Left renal pelvis (tissue), 4 donors: ENCODE measurements at places on chromosomes 6 and 20. TPM values are rescaled to one million over a fixed set of nuclear protein-coding genes. Genes with fewer than 3 reads are reported as not detected.

The BPIFB2 gene
- polyA plus RNA-seq: not detected

DNA sequence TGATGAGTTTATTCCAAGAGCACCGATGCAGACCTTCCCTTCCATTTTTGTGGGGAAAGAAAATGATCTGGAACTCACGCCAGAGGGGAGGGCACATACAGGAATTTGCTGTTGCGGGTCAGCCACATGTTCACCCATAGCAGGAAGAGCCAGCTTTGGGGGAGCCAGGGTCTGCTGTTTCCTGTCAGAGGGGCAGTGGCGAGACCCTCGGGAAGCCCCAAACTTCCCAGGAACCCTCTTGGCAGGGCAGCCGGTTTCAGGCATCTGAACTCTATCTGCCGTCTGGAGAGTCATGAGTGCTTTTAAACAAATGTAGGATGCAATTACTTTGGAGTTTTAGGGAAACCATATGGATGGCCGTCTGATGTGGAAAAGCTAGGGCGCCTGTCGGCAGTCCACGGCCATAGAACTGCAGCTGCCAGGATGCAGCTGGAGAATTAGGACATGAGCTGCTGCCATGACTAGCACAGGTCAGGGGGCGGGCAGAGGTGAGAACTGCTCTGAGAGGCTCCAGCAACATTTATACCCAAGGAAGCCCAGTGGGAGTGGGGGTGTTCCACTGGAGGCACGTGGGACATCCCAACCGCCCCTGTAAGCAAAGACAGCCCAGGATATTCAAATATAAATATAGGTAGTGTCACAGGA lies 14.8 kb upstream of the SERPINB9 start:
- no peak for DNase-seq

GRCh38 chr6:30260036-30260504 lies 46.9 kb upstream of the TRIM26 start:
- no peak for DNase-seq

The DNAAF9 gene
- polyA plus RNA-seq: 17.7 TPM

DNA sequence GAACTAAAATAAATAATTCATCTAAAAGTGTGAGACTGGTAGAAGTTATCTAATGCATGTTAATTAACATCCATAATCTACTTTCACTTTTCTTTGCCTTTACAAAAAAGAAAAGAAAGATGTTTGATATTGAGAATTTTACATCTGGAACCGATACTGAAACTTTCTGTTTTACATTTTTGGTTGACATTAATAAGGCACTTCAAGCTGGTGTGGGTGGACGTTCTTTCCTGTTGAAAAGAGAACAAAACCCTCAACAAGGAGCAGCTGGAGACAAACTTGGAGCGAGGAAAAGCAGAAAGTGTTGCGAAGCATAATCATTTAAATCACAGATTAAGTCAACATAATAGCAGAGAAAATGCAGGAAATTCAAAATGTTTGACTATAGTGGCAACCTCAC lies 575.2 kb upstream of the ADGRB3 start:
- no peak for DNase-seq

The SLC35B2 gene
- 56.4 TPM for polyA plus RNA-seq

DNA sequence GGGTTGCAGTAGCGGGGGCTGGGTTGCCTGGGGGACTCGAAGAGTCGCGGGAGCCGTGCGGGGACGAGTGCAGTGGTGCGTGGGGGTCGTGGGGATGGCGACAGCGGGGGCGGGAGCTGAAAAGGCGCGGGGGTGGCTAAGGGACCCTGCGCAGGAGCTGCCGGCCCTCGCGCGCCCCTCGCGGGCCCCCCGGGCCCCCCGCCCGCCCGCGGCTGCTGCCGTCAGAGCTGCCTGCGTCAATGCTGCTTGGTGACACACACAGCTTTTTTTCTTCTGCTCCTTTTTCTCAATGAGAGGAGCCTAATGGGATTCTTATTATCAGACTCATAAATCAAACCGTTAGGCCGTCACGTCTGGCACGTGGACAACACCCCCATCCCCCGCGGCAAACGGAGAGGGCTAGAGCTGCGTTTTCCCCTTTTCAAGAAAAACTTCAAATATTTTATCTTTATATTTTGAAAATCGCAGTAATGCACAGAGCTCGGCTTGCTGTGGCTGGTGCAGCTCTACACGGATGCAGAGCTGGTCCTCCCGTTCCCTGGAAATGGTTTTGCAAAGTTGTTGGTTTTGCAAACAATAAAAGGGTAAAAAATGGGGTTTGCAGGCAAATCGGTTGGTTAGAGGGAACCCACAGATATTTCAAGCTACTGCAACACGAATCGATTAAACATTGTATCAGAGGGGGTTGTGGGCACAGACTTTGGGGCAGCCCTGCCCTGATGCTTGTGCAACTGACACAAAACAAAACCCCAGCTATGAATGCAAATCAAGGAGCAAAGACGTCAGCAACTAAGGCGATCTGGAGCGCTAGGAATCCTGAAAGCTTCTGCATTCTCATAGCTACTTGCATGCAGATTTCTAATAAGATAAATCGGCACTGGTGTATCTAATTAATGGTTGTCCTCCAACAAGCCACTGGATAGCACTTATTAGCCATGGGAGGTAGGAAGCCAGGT lies 161.4 kb downstream of the TBXT start:
- DNase-seq: peak; percentile 71

GRCh38 chr6:55918639-55919038 lies 43.2 kb upstream of the BMP5 start:
- DNase-seq: no peak

The EYA4 gene
- 11.3 TPM for polyA plus RNA-seq

The CTCFL gene
- polyA plus RNA-seq: 0.46 TPM

The SLC22A7 gene
- polyA plus RNA-seq: 0.60 TPM

- DNase-seq: no peak
These were observed 14.4 kb downstream of the PTPRA start for GRCh38 chr20:2887715-2888114.

- DNase-seq: no peak
These were observed 36.0 kb upstream of the KLHL31 start for GRCh38 chr6:53701333-53702218.

The CYP24A1 gene
- 2.6 TPM for polyA plus RNA-seq

DNA sequence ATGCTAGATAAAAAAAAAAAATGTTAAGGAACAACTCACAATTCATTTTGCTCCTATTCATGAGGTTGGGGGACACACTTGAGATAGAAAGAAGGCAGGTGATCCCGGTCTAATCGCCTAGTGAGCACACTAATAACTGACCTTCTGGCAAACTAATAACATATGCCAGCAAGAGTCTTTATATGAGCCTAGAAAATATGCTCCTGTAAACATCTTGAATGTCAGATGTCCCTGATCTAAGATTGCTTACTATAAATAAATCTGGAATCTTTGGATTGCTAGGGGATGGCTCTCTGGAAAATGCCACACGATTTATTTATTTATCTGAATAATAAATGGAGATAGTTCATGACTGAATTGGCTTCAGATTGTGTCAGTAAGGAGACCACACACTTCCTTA lies 821.9 kb downstream of the GRIK2 start:
- DNase-seq: no peak

The KCNK16 gene
- not detected for polyA plus RNA-seq

GRCh38 chr20:58568483-58569240 lies 53.5 kb upstream of the APCDD1L start:
- DNase-seq: no peak

GRCh38 chr6:16733085-16733484 lies 28.2 kb downstream of the ATXN1 start:
- no peak for DNase-seq

DNA sequence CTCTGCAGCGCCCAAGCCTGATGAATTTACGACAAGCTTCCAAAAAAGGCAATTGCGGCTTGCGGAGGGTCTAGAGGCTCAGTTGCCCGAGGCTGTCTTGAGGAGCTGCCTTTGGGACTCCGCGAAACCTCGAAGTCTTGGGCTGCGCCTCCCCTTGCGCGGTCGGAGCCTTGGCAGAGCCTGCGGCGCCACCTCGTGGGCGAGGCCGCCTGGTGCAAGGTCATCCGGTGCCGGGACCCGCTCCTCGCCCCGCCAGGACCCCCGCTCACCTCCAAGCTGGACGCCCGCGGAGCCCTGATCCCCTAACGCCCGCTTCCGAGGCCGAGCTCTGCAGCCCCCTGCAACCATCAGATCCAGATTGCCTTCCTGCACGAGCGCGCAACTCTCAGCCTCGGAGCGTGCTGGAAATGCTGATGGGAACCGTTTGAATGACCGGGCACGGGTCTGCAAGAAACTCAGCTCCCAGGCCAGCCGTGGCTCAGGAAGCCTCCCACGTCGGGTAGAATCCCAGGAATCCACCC lies 14.9 kb upstream of the FAM210B start:
- DNase-seq: no peak

GRCh38 chr6:11423072-11423471 lies 114.5 kb upstream of the TMEM170B start:
- DNase-seq: no peak

DNA sequence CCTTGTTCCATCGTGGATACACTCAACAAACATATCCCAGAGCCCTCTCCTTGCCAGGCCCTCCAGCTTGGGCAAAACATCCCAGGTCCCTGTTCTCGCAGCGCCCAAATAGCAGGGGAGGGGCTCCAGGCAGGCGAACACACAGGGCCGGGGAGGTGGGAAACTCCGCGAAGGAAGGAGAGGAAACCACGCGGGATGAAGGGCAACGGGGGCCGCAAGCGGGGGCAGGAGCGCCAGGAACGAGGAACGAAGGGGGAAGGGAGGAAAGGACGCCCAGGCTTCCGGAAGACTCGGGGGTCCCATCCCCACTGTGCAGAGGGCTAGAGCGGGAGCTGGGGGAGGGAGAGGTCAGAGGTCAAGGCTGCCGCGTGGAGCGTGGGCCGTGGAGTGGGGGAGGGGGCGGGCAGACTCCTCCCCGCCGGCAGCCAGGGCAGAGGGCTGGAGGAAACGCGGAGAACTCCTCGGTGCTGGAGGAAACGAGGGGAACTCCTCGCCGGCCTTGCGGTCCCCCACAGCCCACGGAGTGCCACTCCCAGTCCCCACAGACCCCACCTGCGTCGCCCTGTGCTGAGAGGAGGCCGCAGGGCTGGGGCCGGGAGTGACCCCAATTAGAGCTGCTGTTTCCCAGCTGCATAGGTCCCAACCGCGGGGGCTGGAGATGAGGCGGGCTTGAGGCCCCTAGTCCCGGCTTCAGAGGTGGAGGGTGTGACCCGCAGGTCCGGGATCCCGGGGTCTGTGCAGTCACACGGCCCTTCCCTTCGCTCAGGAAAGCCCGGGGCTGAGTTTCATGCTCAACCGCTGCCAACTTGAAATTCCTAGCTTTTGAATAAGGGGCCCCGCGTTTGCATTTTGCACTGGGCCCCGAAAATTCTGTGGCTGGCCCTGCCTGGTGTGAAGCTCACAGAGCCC lies 1.2 kb upstream of the RBM38 start:
- DNase-seq: no peak

GRCh38 chr20:1389703-1390580 lies 2.9 kb downstream of the FKBP1A start:
- no peak for DNase-seq

The LTA gene
- 0.23 TPM for polyA plus RNA-seq

The PHACTR2 gene
- 93.7 TPM for polyA plus RNA-seq

GRCh38 chr20:57256908-57257307 lies 9.5 kb downstream of the BMP7 start:
- DNase-seq: no peak

- DNase-seq: peak; percentile 62
These were observed 24.7 kb downstream of the MYT1 start for GRCh38 chr20:64188682-64189529.

DNA sequence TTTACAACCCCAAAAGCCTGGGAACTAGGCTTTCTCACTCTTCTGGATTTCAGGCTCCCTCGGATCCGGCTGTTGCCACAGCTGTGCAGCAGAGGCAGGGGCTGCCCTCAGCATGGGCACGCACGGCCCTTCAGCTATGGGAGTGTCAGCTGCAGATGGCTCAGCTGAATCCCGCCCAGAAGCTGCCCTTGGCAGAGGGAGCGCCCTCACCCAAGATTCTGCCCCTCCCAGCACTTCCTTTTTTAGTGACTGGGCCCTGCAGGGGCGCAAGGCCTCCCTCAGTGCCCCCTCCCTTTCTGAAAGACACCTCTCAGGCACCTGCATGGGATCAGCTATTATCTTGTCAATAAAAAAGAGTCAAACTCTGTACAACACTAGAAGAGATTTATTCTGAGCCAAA lies 67.9 kb upstream of the THBS2 start:
- no peak for DNase-seq

DNA sequence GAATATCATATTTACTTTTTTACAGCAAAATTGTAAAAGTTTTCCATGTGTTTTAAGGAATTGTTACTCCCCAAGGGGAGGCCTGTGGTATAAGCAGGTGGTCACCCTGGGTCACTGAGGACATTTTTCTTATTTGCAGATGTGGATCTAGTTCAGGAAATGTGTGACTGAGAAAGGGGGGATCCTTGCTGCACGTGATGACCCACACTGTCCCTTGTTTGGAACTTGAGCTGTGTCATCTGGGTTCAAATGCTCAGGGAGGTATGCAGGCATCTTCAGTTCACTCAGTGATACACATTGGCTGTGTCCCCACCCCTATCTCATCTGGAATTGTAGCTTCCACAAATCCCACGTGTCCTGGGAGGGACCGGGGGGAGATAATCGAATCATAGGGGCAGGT lies 431.9 kb upstream of the CDH4 start:
- no peak for DNase-seq

GRCh38 chr6:624979-625378 lies 31.9 kb downstream of the HUS1B start:
- DNase-seq: no peak

The TSHZ2 gene
- 11.8 TPM for polyA plus RNA-seq

DNA sequence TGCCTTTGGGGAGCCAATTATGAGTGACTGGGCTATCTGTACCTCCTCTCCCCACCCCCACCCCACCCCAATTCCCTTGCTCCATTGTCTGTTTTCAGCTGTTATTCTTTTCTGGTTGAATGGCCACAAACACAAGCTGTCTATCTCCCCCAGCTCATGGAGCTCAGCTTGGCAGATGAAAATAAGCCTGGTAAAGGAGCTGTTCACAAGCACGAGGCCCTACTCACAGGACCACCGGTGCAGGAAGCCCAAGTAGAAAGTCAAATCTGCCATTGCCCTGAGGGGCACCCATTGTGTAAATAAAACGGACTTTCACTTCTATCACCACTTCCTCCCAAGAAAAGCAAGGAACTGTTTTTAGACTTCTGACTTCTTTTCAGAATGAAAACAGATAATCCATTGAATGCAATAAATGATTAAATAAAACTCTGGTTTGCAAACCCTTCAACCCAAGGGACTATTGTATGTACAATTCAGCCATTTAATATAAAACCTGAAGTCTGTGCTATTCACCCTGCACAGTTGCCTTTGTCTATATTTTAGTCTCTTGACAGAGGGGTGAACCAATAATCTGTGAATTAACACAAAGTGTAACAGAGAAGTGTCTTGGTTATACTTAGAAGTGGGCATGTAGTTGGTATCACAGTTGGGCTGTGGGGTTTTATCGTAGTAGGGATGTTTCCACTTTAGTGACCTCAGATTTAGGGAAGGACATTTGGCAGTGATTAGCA lies 27.7 kb downstream of the RIPOR2 start:
- DNase-seq: no peak
